ENCODE measurements at places on chromosomes 12 and 14. TPM values are rescaled to one million over a fixed set of nuclear protein-coding genes. Genes with fewer than 3 reads are reported as not detected.

GLIPR1L1 gene
- total RNA-seq, result 0.69 TPM

DNA sequence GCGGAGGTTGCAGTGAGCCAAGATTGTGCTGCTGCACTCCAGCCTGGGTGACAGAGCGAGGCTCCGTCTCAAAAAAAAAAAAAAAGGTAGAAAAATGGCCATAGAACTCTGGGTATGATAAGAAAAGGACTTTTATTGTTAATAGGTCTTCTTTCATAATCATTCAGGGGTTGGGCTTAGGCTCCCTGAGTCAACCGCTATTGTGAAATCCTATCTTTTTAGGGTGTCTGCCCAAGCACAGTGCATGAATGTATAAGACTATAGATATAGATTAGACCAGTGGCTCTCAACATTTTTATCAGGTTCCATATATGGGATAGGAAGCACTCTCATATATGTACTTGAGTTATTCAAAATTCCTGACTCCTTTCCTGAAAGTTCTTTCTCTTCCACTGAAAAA is 48.7 kb upstream of the USP15 start:
- no peak for DNase-seq

DNA sequence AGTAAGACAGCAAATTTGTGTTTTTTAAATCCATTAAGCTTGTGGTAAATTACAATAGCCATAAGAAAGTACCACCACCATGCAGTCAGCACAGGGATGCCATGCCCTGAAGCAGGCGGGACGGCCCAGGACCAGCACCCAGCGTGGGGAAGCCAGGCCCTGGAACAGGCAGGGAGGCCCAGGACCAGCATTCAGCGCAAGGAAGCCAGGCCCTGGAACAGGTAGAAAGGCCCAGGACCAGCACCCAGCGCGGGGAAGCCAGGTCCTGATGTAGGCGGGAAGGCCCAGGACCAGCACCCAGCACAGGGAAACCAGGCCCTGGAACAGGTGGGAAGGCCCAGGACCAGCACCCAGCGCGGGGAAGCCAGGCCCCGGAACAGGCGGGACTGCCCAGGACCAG is 13.2 kb downstream of the CHFR start:
- no peak for DNase-seq

DNA sequence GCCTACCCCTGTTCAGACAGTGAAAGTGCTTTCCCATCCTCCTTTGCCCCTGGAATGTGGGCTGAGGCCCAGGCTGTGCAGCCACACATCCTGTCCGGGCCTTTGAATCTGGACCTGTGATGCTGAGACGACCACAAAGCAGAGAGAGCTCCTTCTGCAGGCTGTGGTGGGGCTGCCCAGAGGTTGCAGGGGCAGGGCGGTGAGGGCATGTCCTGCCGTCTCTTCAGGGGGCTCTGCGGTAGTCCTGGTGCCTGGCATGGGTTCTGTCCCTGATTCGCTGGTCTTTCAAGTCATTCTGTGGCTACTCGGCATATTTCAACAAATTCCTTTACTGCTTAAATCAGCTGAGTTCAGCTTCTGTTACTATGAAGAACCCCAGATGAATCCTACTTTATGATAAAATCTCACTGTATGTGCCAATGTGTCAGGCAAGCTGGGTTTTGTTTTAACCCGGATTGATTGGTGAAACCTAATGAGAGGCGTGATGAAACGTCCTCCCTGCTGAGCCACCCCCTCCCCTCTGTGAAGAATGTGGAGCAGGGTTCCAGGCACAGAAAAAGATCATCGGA is 63.4 kb upstream of the DICER1 start:
- DNase-seq, result no peak

Measured in WTC11 (cell line).